ENCODE measurements at places on chromosomes 1 and 21.

DNA sequence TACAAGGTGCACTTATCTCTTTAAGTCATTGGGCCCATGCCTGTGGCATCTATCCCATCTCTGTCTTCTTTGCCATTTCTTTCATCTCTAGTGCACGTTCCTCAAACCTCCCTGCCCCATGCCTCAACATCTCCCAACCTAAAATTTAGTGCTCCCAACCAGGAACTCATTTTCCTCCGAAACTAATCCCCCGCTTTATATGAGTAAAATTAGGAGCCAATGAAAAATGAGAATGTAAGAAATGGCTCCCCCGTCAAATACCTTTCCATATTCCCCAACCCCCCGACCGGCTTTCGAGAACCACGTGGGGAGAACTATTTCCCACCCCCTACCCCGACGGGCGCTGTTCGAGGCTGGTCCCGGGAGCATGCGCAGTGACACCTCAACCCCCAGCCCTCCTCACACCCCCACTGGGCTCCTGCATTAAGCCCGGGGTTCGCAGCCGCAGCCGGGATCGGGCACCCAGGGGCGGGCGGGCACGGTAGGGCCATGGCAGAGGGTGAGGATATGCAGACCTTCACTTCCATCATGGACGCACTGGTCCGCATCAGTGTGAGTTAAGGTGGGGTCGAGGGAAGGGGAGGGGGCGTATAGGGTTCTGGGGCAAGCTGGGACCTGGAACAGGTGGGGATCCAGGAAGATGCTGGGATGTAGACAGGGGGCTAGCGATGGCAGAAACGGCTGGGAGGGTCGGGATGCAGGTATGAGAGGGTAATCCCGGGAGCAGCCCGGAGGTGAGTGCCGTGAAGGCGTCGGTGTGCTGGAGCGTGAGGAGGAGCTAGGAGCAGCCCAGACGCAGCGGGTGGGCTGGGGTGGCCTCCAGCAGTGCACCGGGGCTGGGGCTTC lies at the start of gene TRIM46:
Gene TRIM46 (plus strand): TSS at position 372 of the 846 bp plus-strand sequence. CDS start 118 bp downstream, at position 490.
- peak; percentile 80 for DNase-seq

GRCh38 chr1:16442265-16442664 lies 1.7 kb downstream of the NECAP2 start:
- DNase-seq = no peak

- DNase-seq = no peak
Observed at GRCh38 chr1:189936861-189937260, 540.8 kb downstream of the BRINP3 start.

DNA sequence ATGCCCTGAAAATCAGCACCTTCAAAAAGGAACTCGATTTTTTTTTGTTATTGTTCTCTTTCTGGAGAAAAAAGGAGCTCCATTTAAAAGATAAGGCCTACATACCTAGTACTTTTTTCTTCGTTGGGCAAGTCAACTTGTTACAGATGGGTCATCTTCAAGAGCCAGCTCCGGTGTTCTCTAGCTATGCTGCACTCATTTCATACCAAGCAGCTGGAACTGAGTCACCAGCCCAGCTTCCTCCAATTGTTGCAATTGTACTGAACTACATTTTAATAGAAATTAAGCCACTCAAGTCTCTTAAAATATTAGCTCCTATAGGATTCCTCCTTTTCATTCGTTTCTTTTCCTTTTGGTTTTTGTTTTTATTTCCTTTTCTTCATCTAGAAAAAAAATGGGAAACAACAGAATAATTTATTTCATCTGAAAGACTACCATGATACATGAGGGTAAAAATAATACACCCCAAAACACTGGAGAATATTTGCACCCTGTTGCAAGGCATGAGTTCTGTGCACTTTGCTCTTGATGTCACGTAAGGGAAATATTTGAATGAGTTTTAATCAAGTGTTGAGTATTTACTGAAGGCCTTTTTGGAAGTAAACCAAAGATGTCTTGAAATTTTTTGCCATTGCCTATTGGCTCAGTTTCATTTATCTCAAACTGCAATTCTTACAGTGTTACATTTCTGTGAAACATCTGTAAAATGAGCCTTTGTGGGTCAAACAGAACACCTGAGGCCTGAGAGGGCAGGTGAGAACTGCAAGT lies 60.5 kb downstream of the CLIC4 start:
- DNase-seq = peak; percentile 60

DNA sequence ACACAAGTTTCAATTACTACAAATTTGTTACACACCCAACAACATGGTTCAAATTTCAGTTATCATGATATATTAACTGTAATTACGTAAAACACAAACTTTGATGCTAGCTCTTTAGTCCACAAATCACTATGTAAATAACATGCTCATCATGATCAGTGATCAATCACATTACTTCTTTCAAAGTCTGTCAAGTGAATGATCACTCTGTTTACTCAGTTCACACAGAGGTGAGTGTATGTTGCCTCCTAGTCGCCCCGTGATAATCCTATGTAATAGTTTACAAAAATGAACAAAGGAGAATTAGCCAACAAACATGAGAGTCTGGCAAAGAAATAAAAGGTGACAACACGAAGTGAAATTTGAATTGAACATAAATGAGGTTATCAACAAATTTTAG lies 14.3 kb downstream of the EDEM3 start:
- no peak for DNase-seq

- DNase-seq = no peak
Observed at GRCh38 chr1:51875836-51876235, 2.7 kb downstream of the NRDC start.

- no peak for DNase-seq
Observed at GRCh38 chr1:187078321-187078720, 249.6 kb downstream of the PLA2G4A start.

GRCh38 chr1:206941766-206942418 lies 4.4 kb downstream of the PIGR start:
- DNase-seq = no peak

GRCh38 chr1:150775276-150775675 lies 9.7 kb upstream of the CTSS start:
- DNase-seq = no peak

GRCh38 chr1:71521655-71522264 lies 440.9 kb upstream of the ZRANB2 start:
- DNase-seq = peak; percentile 39

GRCh38 chr1:157407917-157408525 lies 144.3 kb downstream of the FCRL5 start:
- no peak for DNase-seq

DNA sequence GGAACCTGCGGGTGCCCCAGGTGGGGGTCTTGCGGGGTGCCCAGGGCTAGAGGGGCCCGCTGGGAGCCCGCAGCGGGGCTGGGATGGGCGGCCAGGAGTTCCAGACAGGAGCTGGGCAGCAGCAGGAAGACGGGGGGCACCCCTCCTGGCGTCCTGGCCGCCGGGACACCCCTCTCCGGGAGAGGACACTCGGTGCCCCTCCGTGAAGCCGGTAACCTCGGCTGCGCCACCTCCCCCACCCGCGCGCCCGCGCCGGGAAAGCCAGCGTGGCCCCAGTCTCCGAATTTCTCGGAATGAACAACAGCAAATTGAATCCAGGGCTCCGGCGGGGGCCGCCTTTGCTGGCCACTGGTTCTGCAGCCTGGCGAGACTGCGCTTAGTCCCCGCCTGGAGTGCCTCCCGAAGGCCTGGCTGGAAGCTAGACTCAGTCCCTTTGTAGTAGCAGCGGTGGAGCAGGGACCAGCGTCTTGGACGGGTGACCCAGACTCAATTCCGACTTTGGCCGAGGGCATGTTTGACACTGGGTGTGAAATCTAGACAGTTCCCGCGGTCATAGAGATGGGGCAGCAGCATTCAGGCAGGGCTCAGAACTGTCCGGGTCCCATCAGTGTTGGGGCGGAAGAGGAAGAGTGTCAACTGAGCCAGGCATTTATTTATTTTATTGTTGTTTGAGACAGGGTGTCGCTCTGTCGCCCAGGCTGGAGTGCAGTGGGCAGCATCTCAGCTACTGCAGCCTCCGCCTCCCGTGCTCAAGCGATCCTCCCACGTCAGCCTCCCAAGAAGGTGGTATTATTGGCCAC lies 773 bp downstream of the IFNGR2 start:
- DNase-seq = peak; percentile 55

DNA sequence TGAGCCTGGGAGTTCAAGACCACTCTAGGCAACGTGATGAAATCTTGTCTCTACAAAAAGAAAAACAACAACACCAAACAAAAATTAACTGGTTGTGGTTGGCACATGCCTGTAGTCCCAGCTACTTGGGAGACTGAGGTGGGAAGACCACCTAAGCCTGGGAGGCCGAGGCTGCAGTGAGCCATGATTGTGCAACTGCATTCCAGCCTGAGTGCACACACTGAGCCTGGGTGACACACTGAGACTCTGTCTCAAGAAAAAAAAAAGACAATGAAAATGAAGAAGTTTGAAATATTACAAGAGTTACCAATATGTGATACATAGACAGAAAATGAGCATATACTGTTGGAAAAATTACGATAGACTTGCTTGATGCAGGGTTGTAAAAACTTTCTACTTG lies 31.9 kb downstream of the PDC start:
- DNase-seq = peak; percentile 6

DNA sequence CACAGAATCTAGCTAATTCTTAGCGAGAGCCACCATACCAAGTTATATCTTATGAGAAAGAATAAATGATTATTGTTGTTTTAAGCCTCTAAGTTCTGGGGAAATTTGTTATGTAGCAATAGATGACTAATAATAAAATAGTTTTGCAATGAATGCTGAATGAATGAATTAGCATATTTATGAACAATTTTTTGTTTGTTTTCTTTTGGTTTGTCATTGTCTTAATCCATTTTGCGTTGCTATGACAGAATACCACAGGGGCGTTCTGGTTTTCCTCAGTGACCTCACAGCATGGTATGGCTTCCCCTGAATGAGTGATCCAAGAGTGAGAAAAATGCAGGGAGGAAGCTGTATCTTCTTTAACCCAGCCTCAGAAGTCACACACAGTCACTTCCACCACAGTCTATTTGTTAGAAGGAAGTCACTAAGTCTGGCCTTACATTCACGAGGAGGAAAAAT lies 53.8 kb upstream of the HPDL start:
- DNase-seq = peak; percentile 33

DNA sequence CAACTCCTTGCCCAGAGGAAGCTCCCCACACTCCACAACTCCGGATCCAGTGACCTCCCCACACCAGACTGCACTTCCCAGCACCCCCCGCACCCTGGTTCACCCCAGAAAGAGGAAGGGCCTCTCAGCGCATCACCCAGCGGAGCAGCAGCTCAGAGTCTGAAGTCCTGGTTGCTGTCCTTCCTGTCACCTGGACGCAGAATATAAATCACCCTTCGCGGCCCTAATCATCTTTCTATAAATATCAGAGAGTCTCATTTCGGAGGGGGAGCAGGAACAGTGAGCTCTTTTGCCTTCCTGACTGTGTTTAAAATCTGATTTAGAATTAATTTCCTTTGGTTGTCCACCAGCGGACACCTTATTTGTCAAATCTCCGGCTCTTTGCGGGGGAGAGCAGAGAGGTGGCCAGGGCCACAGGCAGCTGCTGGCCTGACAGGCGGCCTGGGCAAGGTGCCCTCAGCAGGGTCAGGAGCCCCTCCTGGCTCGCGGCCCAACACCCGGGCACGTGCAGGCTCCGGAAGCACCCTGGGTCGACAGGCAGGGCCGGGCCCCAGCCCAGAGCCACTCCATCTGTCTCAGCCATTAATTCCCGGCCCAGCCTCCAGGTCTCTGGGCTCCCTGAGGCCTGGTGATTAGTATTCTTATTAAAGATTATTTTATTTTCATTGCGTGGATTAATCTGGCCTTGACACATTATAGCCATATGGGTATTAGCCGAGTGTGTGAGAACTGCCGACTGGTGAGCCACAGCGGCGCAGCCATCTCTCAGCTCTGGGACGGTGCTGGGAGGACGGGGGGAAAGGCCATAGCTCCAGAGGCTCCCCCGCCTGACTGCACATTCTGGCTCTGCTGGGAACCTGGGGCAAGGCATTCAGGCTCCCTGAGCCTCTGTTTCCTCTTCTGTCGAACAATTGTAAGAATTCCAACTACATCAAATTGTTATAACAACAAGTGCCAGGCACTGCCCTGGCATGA lies 19.7 kb downstream of the EPHA8 start:
- no peak for DNase-seq

DNA sequence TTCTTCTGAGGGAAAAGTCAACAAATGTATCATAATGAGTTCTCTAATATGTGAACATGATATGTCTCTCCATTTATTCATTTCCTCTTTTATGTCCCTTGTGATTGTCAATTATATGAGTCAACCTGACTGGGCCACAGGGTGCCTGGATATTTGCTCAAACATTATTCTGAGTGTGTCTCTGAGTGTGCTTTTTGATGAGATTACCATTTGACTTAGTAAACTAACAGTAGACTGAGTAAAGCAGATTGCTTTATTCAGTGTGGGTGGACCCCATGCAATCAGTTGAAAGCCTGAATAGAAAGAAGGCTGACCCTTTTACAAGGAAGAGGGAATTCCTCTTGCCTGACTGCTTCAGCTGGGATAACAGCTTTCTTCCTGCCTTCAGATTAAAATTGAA lies 142.6 kb downstream of the SLC35F3 start:
- no peak for DNase-seq

DNA sequence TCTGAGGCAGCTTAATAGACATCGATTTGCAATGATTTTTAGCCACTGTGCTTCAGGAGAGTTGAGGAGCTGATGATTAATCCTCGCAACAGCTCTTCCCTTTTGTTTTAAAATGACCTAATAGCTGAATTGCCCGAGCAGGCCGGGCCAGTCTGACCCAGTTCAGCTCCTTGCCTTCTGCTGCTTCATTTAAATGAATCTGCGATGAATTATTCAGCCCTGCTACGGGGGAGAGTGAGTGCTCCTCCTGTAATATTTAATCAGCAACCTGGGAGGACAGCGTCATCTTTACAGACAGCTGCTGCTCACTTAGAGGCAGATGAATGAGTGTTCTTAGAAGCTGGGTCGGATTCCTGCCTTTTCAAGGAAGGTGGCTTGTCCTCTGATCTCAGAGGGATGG lies 325.1 kb downstream of the CAMTA1 start:
- DNase-seq = no peak

- DNase-seq = no peak
Observed at GRCh38 chr1:207812778-207813511, 61.1 kb downstream of the CD46 start.

DNA sequence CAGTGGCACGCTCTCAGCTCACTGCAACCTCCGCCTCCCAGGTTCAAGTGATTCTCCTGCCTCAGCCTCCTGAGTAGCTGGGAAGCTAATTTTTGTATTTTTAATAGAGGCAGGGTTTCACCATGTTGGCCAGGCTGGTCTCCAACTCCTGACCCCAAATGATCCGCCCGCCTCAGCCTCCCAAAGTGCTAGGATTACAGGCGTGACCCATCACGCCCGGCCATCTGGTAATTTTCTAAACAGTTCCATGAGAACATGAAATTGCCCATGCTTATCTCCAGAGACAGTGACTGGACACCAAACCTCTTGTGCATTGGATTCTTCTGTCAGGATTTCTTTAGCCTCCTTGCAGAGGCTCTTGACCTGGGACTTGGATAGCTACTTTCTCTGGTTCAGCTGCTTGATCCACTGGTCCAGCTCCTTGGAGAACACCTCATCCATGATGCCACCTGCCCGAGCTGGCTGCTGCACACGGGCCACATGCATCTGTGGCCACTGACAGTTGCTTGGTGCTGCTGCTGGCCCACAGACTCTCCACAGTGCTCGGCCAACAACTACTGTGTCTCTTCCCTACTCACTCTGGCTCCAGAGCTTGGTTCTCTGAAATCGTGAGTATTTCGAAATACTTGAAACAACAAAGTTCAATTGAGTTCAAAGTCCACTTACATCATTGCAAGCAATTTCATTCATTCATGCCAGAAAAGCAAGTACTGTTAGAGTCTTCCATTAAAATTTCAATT lies 40.0 kb upstream of the CTPS1 start:
- DNase-seq = no peak
